ENCODE measurements at places on chromosomes 7 and 10. TPM values are rescaled to one million over a fixed set of nuclear protein-coding genes. Genes with fewer than 3 reads are reported as not detected.

DNA sequence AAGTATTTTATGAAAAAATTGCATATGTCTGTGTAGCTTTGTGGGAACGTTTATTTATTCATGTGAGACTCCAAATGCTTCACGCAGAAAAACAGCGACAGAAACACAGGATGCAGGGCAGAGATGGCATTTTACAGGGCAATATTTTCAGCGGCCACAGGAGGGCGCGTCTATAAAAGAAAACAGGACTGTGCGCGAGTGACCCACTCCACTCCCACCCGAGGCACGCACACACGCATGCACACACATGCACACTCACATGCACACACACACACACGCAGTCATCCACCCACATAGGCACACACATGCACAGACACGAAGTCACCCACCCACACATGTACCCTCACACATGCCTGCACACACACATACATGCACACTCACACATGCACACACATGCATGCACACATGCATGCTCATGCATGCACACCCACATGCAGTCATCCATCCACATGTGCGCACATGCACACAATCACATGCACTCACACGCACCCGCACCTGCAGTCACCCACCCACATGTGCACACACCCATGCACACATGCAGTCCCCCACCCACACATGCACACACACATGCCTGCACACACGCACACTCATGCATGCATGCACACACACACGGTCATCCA is 96.3 kb downstream of the DNAJB6 start:
- DNase-seq = peak; percentile 46

DNA sequence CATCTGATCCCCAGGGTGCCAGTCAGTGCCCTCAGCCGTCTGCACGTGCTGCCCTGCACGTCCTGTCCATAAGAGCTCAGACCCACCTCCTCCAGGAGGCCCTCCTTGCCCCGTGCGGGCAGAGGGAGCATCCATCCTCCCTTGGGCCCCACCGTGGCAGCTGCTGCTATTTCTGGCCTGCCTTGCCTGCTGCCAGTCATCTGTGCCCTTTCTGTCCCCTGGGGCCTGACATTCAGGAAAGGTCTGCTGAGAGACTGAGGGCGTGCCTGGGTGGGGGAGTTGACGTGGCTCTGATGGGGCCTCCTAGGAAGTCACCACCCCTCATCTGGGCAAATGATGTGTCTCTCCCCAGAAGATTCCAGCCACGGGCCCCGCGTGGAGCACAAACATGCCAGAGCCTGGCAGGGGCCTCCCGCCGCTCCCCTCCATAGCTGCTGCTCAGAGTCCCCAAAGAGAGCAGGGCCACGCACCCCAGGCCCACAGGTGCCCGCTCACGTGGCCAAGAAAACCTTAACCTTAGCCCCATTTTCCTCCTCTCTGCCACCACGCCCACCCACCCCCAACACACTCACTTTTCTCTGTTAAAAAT is 21.8 kb downstream of the DPYSL4 start:
- DNase-seq = no peak

- DNase-seq = peak; percentile 19
These were observed 34.5 kb downstream of the ASB13 start for GRCh38 chr10:5631936-5632335.

GRCh38 chr10:131843881-131844284 is 56.9 kb upstream of the PPP2R2D start:
- no peak for DNase-seq

DNA sequence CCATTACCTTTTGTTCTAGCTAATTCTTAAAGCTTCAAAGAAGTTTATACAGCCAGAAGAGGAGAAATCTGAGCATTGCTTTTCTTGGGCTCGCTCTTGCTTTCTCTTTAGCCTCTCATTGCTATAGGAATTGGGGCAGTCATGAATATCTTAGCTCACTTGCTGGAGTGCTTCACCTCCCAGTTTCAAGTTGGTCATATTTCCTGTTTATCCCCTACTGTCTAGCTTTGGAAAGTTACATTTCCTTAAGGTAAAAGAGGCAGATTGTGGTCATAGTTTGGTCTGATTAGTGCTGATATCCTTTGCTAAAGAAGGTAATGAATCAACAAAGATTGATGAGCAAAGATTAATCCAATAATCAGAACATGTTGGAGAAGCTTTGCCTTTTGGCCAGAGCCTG is 77.7 kb upstream of the GLI3 start:
- no peak for DNase-seq

DNA sequence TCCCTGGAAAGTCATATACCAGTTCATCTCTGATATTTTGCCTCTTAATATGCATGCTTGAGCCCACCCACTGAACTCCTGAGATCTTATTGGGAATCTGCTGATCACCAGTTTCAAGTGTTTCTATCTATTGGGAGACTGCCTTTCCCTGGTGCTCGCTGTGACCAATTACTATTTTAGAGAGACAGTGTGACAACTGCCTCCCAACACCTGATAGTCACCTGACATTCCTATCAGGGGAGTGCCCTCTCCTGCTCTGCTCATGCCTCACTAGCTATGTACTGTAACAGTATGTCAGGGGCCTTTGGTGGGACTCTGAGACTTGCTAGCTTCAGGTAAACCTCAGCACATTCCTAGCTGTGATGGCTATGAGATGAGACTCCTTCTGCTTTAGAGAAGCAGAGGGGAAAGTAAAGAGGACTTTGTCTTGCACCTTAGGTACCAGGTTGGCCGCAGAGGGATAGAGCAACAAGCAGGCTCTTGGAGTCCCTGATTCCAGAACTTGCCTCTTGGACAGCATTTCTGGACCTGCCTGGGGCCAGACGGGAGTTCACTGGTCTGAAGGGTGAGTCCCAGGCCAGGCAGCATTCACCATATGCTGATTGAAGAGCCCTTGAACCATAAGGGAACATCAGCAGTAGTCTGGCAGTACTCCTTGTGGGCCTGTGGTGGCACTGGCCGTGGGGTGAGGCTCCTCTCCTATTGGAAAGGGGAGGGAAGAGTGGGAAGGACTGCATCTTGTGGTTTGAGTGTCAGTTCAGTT is 34.4 kb upstream of the ARHGAP12 start:
- DNase-seq = no peak

DNA sequence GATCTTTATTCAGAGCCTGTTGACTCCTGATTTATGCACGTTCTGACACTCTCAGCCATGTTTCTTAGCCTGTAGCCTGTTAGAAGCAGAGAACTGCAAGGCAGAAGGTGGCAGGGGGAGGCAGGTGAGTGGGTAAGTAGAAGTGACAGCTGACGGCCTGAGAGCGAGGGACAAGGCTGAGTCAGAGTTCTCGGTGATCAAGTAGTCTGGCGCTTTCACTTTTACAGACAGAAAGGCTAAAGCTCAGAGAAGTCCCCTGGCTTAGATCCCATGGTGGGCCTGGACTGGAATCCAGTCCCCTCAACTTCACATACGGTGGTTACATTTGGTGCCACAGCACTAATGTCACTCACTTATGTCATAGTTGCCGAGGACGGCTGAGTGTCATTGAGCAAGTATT is 139.0 kb downstream of the TACC2 start:
- peak; percentile 89 for DNase-seq

DNA sequence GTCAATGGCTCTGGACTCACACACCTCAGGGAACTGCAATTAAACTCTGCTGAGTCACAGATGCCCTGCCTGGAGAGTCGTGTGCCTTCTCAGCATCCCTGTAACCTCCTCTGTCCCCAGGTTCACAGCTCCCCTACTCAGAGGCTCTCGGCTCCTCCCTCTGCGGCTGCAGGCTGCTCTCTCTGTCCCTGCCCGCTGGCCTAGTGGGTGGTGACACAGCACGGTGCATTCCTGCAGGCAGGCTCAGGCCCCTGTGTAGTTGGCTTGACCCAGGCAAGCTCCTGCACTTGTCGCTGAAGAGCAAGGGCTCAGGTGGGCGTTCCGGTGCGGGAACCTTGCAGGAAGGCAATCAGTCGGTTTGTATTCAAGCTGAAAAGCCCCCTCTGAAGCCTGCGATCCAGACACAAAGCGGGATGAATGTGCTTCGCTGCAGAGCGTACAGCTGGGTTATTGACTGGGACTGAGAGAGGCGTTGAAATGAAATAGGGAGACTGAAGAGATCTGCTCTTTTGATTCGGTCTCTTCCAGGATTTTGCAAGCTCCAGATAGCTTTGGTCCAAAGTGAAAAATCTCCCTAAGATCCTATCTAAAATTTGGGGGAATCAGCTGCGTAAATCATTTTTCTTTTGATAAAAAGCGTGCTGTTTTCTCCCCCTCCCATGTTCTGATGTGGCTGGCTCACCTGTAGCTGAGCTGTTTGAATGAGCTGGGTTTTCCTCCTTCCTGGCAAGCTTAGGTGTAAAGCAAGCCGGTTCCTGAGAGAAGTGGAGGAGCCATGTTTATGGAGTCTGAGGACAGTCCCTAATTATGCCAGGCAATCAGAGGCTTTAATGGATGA is 208.7 kb upstream of the PHYHIPL start:
- no peak for DNase-seq

DNA sequence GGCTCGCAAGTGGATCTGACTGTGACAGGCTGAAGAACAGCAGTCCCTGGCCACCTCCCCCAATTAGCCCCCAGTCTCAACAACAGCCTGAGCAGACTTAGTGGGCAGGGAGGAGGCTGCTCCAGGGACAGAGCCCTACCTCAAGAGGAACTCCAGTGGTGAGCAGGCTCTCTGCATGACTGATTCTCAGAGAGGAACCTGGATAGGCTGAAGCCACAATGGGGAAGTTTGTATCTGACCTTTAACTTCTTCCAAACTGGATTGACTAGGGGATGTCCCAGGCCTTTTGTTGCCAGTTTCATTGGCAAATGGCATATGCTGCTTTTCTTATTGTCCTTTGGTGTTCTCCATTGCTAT is 93.0 kb downstream of the ARHGAP22 start:
- no peak for DNase-seq

GRCh38 chr7:112267944-112268691 is 61.6 kb downstream of the ZNF277 start:
- DNase-seq = no peak

DNA sequence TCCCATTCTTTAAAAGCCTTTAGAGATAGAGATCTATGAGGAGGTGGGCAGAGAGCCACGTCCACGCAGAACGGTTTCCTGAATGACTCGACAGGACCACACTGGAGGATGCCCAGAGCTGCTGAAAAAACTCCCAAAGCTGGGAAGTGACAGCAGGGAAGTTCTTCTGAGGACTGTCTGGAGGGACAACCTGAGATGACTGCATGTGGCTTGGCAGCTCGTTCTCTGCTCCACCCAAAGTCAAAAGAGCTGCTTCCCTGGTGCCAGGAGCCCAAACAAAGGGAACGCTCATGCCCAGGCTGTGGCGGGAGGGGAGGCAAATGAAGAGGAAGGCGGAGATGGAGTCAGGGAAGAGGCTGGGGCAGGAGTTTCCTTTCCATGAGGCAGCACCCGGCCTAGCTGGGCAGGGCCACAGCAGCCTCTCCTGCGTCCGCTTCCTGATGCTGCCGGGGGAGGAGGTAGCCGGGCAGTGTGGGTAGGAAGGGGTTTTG is 95.4 kb downstream of the CCDC3 start:
- peak; percentile 61 for DNase-seq

DNA sequence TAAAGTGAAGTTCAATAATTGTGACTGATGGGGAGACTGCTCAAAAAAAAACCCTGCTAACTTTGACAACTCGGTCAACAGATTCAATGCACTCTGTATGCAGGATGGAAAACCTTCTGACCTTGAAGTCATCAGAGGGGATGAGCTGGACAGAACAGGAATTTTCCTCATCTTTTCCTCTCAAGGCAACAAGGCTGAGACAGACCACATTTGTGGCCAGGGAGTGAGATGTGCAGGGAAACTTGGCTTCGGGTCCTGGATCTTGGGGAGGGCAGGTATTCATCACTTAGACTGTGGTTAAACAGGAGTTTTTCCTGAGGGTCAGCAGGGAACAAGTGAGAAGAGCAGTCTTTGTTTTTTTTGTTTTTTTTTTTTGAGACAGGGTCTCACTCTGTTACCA is 100.6 kb downstream of the BAMBI start:
- DNase-seq = no peak

DNA sequence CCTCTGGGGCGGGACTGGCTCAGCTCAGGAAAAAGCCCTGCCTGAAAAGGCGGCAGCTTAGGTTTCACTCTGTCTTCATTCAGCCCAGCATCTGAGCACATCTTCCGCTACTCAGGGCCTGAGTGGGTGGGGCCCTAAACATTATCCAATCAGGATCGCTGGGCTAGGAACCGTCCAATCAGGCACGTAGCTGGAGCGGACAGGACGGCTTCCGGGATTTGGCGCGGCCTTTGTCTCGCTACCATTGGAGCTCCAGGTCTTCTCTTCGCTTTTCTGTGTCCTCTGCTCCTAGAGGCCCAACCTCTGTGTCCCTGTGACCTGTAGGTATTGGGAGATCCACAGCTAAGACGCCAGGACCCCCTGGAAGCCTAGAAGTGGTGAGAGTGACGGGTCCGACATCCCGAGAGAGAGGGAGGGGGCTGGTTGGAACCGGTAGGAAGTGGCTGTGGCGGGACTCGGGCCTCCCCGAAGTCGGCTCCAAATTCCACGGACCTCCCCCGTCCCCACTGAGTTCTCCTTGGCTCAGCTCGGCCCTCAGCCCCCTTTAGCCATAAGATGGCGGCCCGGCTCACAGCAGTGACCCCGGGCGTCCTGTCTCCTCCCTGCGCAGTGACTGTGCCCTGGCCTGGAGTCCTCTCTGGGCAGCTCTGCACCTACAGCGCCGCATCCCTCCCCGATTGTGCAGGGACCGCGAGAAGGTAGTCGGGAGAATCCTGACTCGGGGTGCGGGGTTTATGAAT is 99.1 kb downstream of the ZNF680 start:
- DNase-seq = no peak

- DNase-seq = no peak
These were observed 99.3 kb downstream of the CDC14C start for GRCh38 chr7:49023345-49024328.

- DNase-seq = no peak
These were observed 478.1 kb downstream of the PTPRN2 start for GRCh38 chr7:158109364-158110033.

- no peak for DNase-seq
These were observed 64.0 kb downstream of the CCDC3 start for GRCh38 chr10:12937527-12937926.

DNA sequence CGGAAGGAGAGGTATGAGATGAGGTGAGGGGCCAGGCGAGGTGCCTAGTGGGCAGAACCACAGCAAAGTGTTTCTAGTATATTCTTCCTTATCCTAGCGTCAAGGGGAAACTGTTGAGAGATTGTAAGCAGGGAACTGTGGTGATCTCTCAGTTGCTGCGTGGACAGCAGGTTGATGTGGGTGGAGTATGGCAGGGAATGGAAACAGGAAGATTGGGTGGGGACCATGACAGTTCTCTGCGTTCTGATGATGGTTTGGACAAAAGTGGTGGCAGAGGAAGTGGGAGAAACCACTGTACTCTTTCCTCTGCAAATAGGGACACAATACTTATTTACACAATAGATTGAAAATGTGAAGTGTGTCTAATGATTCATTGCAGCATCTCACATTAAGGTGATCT is 191.5 kb upstream of the GRB10 start:
- no peak for DNase-seq

GRCh38 chr10:11663763-11664555 is 52.5 kb upstream of the USP6NL start:
- no peak for DNase-seq

- DNase-seq = peak; percentile 25
These were observed 547.8 kb upstream of the IGFBP3 start for GRCh38 chr7:46468753-46469356.

- peak; percentile 42 for DNase-seq
These were observed 101.2 kb upstream of the ZNF746 start for GRCh38 chr7:149598721-149599308.

GRCh38 chr10:72048450-72049124 is 39.8 kb downstream of the SPOCK2 start:
- DNase-seq = peak; percentile 91

FAM241B gene
- total RNA-seq = 0.20 TPM

C10orf90 gene
- total RNA-seq = not detected

HOXA7 gene
- total RNA-seq = 1.5 TPM

SLC13A4 gene
- not detected for total RNA-seq

OPN4 gene
- not detected for total RNA-seq

TMEM178B gene
- not detected for total RNA-seq

TMEM270 gene
- not detected for total RNA-seq

BTBD16 gene
- under 0.01 TPM for total RNA-seq

TMEM184A gene
- total RNA-seq = under 0.01 TPM
